Kidney epithelial cell (primary cell): ENCODE measurements at places on chromosomes 11 and 22. TPM values are rescaled to one million over a fixed set of nuclear protein-coding genes. Genes with fewer than 3 reads are reported as not detected.

The DEFB131B gene
- total RNA-seq = not detected in 2 replicates

The BTG4 gene
- total RNA-seq = 0.08 TPM in 1 of 2 replicates, not detected in the other

The KLHDC7B gene
- 16.3 and 20.1 TPM in 2 replicates for total RNA-seq

The KDM4E gene
- not detected in 2 replicates for total RNA-seq

The CHRDL2 gene
- not detected in 2 replicates for total RNA-seq

The RCOR2 gene
- total RNA-seq = 7.8 and 11.5 TPM in 2 replicates

GRCh38 chr11:96017856-96018255 lies 93.9 kb upstream of the MTMR2 start:
- no peak for DNase-seq

DNA sequence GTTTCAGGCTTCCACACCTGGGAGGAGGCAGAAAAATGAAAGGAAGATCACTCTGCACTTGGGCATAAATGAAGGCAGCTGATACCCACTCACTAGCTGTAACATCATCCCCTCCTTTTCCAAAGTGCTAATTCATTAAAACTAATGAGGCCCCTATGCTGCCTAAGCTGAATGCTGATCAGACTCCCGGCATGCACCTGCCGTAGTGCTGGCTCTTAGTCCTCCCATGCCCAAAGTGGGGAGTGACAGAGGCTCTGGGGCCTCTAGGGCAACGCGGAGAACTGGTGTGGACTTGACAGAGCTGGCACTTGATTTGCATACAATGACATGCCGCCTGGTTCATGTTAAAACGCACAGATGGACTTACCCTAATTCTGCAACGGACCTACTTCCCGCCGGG lies 96.5 kb upstream of the NCAM1 start:
- no peak for DNase-seq

DNA sequence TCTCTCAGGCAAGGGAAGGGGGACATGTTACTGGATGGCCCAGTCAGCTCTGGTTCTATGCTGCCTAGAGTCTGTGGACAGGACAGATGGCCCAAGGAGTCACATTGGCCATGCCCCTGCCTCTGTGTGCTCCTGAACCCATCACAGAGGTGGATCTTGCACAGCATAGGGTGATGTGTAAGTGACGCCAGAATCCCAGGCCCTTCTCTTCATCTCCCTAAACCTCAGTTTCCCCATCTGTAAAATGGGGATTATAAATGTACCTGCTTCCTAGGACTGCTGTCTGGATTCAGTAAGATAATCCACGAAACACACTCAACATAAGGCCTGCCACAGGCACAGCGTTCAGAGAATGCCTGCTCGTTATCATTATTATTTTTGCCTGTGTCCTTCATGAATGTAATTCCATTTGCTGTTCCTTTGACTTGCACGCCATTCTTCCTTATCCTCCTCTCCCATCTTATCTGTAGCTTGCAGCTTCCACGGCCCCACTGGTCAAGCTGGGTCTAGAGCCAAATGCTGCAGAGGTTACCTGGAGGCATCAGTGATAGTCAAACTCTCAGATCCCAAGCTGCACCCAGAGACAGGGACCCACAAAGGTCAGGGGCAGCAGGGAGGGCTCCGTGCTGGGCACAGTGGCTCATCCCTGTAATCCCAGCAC lies 207.0 kb downstream of the MN1 start:
- DNase-seq = no peak

DNA sequence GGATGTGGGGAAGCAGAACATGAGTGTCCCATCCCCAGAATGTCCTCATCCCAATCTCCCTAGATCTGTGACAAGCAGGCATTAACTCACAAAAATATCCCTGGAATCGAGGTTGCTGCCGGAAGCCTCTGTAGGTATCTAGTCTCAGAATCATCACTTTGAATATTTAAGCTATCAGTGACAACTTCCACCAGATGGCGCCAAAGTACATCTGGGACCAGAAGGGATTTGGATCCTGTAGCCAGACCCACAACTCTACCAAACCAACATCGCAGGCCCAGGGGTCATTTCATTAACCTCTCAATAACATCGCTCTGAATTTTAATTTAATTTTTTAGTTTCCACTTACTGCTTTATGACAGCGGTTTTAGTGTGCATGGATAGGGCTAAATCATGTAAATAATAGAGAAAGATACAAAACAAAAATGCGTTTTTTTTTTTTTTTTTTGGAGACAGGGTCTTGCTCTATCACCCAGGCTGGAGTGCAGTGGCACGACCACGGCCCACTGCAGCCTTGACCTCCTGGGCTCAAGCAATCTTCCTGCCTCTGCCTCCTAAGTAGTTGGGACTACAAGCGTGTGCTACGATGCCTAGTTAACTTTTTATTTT lies 1.1 kb upstream of the EXT2 start:
- peak; percentile 21 for DNase-seq
